Stimulated activated CD8-positive, alpha-beta memory T cell treated with anti-CD3 and anti-CD28 coated beads, Interleukin-15, amount 100 ng/mL, for 48 hours (primary cell): ENCODE measurements at places on chromosomes 7 and 10.

DNA sequence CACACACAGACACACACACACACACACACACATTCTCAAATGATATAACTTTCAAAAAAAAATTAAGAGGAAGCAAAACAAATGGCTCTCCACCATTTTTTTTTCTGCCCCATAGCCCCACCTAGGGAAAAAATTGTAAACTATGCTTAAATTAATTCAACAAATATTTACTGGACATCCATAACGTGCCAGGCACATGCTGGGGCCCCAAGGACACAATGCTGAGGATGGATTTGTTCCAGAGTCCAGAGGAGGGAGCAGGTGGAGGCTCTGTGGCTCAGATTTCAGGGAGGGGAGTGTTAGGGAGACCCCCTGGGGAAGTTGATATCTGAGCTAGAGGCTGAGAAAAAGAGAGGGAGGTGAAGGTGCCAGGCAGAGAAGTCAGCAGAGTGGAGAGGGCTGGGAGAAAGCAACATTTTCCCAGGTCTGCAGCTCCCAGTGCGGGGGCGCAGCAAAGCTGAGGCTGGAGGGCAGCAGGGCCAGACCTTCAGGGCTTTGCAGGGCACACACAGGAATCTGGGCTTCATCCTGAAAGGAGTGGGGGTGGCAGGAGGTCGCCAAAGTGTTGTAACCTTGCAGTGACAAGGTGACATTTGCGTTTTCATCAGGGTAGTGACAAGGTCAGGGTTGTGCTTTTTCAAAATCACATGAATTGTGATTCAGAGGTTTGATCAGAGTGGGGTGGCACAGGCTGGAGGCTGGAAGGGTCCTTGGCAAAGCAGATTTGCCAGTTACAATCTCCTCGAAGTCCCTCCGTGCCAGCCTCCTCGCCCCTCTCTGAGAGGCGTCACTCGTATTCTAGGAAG lies 261.6 kb downstream of the WDR11 start:
- no peak for DNase-seq

DNA sequence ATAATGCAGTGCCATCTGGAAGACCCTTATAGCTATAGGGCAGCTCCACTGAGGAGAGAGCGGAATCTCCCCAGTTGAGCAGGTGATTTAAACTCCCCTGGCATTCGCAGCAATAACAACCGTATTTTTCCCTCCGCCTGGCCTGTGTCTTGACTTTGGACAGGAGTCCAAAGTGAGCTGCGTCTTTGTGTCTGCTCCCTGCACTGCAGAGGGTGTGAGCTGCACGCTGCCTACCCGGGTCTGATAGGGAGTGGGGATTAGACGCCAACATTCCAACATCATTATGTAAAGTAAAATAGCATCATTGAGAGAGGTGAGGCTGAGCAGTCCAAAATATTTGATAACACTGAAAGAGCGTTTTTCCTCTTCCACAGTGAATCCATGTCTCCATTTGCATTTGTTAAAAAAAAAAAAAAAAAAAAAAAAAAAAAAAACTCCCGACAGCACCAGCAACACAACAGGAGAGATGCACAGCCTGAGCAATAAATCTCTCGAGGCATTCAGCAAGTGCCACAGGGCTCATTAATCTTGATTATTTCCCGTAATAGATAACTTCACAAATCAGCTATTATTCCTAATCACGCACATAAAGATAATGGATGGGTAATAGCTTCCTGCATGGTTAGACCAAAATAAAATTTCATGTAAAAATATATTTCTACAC lies 68.6 kb downstream of the CELF2 start:
- no peak for DNase-seq

DNA sequence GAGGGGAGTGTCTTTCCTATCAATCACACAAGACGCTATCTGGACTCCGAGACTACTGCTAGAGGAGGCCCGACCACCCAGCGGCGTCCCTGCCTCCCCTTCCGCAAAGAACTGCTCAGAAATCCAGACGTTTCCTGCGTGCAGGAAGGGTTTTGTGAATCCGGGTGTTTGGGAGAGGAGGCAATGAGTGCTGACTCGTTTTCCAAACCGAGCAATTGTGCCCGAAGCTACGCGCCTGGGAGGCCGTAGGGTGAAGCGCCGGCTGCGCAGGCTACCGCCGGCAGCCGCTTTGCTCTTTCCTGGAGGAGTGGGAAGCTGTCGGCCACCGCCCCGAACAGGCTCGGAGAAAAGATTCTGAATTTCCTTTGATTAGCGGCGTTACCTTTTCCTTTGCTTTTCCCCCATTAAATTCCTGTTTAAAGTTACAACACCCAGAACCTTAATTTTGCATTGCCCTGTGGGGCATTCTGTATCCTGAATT lies 5.3 kb downstream of the VAX1 start:
- no peak for DNase-seq

DNA sequence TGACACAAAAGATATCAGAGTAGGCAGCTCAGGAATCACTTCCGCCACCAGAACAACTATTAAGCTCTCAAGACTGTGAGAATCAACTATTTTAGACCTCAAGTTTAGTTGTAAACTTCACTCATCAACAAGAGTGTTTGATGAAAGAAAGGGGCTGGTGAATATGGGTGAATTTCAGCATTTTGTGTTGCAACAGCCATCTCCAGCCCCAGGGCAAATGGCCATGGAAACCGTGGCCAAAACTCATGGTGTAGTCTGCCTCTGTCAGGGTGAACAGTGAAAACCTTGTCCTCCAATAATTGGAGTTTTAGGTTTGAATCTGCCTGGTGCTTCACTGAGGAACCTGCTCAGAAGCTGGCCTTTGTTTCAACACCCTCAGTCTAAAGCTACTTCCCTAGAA lies 60.0 kb downstream of the POLR1F start:
- no peak for DNase-seq

DNA sequence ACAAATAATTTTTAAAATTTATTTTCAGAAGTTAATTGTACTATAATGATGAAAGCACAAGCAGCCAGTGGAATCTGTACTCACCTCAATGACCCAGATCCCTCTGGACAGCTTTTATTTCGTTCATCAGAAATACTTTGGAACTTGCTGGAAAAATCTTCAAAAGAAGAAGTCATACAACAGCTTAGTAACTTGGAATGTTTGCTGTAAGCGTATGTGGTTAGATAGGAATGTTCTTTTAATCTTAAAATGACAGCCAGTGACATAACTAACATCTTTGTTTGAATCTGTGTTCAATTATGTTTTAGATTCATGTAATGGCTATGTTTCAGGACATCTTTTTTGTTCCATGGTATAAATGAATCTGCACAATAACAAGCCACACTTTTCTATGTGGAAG lies 26.8 kb downstream of the CFAP69 start:
- no peak for DNase-seq

DNA sequence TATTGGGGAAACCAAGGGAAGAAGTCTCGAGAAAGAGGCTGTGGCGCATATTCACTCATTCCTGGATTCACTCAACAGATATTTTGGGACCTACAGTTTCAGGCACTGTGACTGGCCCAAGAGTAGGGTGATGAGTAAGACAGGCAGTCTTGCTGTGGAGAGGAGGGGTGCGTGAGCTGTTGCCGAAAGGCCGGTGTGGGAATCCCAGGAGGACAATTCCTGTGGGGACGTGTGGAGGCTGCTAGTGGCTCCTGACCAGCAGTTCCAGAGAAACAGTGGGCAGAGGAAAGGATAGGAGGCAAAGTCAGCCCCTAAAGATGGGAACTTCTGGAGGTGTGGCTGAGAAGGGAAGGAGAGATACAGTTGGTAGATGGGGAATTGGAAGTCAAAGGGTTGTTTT lies 59.3 kb upstream of the GRB10 start:
- DNase-seq: no peak

- DNase-seq: no peak
These were observed 204.9 kb downstream of the DOCK4 start for GRCh38 chr7:112001091-112001826.

DNA sequence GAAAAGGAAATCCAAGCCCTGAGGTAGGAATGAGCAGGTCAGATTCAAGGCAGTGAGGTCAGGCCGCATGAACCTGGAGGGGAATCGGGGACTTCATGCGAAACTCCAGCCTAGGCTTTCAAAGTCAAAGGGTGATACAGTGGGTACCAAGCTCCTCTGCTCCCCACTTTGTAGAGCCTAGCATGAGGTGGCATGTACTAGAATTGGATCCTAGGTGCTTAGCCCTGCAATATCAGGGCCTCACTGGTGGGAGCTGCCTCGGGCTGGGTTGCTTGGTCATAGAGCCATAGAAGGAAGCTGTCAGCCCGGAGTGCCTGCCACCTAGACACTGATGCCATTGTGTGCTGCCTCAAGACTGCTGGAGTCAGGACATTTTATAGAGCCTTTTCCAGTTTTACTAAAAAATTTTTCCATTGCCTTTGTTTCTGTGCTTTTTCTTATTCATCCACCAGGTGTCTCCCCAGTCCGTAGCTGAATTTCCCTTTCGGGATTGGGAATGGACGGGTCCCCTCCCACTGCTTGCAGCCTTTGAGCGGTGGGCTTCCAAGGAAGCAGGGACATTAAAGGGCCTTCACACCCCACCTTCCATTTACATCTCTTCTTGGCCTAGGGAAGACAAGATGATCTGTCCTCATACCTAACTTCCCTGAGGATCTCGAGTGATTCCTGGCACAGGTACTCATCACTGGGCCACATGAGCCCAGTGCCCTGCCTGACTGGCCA lies 5.5 kb upstream of the LZTS2 start:
- DNase-seq: no peak

DNA sequence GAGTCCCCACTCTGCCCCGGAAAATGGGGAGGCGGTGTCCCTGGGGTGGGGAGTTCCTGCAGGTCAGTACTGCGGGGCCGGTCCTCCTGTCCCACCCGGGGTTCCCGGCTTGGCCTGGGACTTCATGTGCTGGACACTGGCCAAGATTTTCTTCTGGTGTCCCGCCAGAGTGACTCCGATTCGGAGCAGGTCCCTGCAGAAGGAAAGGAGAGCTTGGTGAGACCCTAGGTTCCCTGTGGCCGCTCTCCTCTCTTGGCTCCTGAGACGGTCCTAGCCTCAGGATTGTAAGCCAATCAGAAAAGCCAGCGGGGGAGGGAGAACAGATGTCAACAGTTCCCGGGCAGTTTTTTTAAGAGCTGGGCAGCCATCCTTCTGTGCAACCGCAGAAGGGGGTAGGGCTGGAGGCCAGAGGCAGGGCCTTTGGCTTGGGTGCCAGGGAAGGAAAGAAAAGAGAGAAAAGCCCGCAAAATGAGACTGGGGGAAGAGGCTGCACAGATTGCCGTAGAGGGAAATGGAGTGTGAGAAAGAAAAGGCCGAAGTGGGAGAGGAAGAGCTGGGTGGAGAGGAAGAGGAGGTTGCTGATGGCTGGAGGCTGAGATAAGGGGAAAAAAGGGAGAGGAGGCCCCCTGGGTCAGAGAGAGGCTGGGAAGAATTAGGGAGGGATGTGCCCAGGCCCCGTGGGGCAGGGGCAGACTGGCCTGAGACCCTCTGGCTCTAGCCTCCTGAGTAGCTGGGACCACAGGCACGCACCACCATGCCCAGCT lies 23.7 kb downstream of the EPHB4 start:
- peak; percentile 21 for DNase-seq

DNA sequence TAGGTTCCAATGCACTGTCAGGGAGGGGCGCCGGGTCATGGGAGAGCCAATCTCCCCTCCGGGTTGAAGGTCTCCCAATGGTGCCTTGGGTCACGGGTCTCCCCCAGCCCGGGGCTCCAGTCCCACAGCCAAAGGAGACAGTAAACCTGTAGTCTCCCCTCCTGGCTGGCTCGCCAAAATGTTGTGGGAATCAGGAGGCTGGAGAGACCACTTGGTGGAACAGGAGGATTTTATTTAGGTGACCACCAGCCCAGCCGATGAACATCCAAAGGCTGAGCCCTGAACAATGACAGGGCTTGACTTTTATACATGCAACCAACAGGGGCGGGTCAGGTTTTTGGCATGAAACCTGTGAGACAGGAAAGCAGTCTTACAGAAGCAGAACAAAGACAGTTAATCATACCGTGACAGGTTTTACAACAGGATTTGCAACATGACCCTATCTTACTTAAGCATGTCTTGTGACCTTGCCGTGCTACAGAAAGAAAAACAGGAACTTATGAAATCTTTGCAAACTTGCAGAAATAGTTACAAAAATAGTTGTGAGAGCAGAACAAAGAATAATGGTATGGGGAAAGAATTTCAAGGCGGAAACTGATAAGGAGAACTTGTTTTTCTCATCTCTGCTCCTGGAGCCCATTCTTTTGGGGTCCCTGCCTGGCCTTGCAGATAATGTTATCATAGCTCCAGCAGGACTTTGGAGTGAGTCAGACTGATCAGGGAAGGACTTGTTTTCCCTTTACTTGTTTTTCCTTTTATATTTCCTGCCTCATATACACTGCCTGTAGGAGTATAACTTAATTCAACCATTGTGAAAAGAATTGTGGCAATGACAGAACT lies 7.1 kb downstream of the ERV3-1 start:
- DNase-seq: no peak

DNA sequence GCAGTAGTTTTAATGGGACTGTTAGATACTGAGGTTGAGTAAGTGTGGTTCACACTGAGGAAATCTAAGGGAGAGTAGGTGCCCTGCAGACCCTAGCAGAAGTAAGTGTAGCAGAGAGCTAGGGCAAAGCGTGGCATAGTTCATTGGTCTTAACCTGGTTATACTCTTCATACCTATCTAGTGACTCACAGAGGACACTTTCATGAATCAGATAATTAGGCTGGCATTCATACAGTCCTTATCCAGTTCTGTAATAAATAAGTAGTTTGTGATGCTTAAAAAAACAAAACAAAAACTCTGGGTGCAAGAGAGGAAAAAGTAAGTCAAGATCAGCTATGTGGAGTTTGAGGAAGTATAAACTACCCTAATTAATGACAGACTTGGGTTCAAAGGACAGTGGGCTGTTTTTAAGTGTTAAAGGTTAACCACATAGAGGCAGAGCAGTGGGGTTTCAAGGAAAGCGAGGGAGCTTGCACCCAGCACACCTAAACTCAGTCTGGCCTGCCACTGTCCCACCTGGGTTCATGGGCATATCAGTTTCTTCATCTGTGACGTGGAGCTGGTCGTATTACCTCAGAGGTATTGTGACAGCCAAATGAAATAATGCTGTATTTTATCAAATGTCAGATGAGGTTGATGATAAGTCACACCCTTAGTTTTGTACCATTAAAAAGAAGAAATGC lies 27.1 kb downstream of the LMTK2 start:
- no peak for DNase-seq

GRCh38 chr7:152126741-152127140 lies 101.3 kb downstream of the GALNT11 start:
- DNase-seq: no peak

DNA sequence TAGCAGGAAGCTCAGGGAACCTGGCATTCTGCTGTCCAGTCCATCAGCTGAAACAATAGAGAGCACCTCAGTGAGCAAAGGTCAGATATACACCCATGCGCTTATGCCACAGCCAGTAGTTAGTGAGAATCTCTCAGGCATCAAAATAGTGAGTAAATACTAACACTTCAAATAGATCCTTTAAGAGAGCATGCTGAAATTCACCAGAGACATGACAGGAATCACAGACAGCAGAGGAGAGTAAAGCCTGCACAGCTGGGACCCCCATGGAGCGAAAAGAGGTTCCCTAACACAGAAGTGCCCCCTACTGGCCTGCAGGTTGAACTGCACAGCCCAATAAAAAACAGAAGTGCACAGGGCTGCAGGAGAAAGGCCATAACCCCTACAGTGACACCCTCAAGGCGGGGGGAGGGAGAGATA lies 57.6 kb upstream of the ANTXRL start:
- DNase-seq: no peak
